ENCODE measurements at places on chromosomes 4 and X.

DNA sequence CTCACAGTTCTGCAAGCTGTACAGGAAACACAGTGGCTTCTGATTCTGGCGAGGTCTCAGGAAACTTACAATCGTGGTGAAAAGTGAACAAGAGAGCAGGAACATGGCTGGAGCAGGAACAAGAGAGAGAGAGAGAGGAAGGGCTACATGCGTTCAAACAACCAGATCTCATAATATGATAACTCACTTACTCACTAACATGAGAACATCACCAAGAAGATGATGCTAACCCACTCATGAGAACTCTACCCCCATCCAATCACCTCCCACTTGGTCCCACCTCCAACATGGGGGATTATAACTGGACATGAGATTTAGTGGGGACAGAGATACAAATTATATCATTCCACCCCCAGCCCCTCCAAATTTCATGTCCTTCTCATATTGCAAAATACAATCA is 9.8 kb upstream of the TLR1 start:
- DNase-seq: no peak

GRCh38 chr4:44756559-44756958 is 30.2 kb upstream of the GNPDA2 start:
- no peak for DNase-seq

- DNase-seq: no peak
Observed at GRCh38 chr4:48653217-48654014, 126.7 kb downstream of the FRYL start.

DNA sequence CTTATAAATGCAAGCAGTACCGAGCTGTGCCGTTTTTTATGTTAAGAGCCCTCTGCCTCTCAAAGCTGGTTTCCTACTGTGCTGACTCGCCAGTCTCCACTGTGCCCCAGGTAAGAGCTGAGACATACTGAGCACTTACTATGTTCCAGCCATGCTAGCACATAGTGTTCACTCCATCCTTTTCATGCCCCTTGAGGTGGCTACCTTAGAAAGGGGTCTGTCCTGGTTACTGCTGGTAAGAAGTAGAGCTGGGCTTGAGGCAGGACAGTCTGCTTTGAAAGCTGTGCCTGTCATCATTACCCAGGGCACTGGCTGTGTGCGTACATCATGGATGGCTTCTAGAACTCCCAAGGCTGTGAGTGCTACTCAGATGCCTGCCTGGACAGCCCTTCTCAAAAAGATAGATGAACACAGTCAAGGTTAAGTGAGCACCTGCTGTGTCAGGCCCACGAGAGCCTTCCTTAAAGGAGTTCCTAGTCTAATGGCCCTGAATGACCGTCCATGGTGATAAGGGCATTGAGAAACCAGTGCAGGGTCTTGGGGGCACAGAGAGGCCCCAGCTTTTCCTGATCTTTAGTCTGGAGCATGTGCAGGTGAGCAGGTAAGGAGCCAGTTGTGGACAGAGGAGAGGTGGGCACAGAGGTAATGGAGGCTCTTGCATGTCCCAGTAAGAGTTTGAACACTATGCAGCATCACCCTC is 1.6 kb downstream of the STK32B start:
- DNase-seq: no peak

GRCh38 chr4:31482691-31483090 is 762.5 kb downstream of the PCDH7 start:
- no peak for DNase-seq

DNA sequence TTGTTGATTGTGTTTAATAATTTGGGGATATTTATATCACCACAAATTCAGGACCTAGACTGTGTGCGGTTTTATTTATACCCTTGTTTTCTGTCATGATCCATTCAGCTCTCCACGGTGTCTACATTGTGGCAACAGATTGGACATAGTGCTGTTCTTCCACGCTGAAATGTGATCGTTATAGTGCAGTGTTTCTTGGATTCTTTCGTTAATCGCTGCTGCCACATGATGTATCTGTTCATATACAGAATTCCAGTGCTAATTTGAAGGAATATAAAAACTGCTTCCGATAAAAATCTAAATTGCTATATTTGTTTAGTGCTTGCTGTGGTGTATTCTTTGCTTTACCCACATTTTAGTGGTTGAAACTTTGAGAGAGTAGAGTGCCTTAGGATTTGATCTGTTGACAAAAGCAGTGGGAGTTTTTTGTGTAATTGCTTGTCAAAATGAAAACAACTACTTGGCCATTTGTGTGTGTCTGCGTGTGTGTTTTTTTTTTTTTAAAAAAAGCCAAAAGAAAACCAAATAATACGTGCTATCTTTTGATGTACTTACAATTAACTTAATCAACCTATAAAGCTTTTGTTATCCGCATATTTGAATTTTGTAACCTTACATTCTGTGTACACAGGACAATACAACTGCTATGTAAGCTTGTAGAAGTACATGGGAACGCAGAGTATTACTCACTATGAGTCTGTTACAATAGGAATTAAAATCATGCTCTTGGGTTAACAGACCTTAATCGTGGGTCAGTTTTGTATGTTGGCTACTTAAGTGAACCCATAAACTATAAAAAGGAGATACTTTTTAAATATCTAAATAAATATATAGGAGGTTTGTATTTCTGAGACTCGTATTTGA is 353.3 kb downstream of the ARHGAP24 start:
- no peak for DNase-seq

DNA sequence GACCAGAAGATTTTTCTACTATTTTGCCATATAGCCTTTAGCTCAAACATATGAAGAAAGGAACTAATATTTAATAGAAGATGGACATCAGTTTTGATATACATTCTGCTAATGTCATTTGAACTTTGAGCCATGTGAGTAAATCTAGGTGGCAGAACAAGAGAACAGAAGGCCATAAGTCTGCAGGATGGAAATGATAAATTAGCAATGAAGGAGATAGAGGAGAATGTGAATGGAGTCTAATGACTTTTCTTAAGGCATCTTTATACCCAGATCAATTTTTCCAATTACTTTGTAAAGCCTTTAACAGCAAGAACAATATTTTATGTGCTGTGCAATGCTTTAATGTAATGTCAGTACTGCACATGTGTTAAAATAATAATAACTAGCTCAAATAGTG is 30.1 kb upstream of the ALG13 start:
- DNase-seq: no peak

- no peak for DNase-seq
Observed at GRCh38 chr4:4948370-4948769, 70.9 kb downstream of the CYTL1 start.

DNA sequence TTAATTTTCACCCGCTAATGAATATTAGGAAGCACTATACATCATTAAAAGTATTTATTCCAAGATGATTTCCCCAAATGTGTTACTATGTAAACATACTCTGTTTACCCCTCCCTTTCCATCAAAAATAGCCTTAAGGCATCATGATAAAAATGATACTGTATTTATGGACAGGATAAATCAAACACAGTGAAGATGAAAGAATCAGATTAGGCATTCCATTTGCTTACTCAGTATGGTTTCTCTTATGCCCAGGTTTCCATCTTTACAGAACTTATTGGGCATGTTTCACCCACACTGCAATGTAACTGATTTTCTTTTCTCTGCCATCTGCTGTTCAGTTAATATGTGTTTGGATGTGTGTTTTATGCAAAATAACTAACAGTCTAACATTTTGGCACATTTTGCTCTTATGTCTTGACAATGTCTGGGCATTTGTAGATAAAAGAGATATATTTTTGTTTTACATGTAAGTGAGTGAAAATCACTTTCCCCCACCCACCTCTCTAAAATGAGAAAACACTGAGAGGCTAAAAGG is 445.2 kb downstream of the RPA4 start:
- no peak for DNase-seq

- DNase-seq: no peak
Observed at GRCh38 chrX:25029288-25029825, 13.6 kb upstream of the ARX start.

DNA sequence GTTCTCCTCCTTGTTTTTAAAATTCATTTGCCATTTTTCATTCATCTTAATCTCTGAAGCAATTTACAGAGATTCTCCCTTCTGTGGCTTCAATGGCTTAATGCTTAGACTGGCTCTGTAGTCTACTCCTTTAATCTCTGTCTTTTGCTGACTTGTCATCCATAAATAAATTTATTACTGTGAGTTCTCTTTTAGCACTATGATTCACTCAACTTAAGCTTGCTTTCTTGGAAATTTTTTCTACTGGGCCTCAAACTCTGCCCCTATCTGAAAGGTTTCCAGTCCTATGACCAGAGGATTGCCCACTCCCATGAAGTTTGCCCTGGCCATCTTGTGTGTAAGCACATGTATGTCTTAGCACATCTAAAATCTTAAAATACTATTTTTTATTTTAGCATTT is 251.1 kb downstream of the DCLK2 start:
- no peak for DNase-seq

DNA sequence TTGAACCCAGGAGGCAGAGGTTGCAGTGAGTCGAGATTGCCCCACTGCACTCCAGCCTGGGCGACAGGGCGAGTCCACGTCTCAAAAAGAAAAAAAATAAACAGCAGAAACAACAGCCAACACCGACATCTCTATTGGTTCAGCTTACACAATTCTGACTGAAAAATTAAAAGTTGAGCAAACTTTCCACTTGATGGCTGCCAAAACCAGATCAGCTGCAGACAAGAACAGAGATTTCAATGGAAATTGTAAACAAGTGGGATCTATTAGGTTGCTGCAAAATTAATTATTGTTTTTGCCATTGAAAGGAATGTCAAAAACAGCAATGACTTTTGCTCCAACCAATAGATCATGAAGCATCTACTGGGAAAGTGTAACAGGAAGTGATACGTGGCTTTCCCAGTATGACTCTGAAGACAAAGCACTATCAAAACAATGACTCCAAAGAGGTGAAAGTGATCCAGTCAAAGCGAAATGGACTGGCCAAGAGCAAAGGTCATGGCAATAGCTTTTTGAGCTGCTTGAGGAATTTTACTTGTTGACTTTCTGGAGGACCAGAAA is 26.3 kb downstream of the UPF3B start:
- DNase-seq: no peak

DNA sequence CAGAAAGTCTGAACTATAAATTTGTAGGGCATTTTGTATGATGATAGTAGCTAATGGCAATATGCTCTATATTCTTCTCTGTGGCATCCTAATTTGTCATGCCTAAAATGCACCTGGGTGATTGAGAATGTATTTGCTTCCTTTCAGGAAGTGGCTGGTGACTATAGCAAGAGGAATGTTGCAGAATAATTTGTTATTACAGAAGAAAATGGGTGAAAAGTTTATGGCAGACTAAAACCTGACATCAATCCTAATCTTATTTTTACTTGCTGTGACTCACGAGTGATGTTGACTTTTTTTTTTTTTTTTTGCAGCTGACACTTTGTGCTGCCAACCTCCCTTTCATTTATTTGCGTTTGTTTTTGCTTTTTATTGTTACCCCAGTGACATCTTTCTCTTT is 141.1 kb downstream of the MSL3 start:
- DNase-seq: no peak

GRCh38 chr4:96646146-96646545 is 806.3 kb downstream of the PDHA2 start:
- no peak for DNase-seq

GRCh38 chrX:786441-786881 is 155.9 kb downstream of the SHOX start:
- DNase-seq: no peak

- no peak for DNase-seq
Observed at GRCh38 chr4:177227636-177228035, 82.0 kb upstream of the NEIL3 start.

GRCh38 chrX:151765026-151765425 is 30.5 kb downstream of the CNGA2 start:
- DNase-seq: no peak

DNA sequence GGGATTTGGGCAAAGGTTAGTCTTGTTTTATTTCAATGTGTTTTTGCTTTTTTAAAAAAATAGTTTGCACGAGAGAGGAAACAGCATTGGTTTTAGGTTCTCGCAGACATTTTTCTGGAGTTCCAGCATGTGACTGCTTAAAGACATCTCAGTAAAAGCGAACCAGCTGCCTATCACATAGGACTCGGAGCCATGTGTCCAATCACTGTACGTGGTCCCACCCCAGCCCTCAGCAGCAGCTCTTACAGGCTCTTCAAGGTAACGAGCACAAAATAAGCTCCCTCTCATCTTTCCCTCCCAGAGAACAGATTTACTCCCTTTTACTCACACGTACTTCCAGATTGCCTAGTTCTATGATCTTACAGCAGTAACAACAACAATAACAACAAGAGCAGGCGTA is 68.7 kb downstream of the MCF2 start:
- no peak for DNase-seq

DNA sequence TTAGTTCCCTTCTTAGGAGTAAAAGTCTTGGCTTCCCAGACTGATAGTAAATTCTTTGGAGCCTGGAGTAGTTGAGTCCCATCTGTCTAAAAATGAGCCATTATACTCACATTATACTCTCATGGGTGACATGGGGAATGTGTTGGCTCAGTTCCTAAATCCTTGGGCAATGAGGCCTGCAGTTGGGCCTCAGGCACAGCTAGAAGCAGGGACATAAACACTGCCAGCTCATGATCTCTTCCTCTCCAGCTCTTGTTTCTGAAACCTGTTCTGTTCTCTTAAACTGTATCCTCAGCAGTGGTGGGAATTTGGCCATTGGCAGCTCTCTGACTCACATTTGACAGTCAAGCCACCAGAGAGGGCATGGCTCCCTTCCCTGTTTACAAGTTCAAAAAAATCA is 212.5 kb downstream of the SPATA18 start:
- no peak for DNase-seq

DNA sequence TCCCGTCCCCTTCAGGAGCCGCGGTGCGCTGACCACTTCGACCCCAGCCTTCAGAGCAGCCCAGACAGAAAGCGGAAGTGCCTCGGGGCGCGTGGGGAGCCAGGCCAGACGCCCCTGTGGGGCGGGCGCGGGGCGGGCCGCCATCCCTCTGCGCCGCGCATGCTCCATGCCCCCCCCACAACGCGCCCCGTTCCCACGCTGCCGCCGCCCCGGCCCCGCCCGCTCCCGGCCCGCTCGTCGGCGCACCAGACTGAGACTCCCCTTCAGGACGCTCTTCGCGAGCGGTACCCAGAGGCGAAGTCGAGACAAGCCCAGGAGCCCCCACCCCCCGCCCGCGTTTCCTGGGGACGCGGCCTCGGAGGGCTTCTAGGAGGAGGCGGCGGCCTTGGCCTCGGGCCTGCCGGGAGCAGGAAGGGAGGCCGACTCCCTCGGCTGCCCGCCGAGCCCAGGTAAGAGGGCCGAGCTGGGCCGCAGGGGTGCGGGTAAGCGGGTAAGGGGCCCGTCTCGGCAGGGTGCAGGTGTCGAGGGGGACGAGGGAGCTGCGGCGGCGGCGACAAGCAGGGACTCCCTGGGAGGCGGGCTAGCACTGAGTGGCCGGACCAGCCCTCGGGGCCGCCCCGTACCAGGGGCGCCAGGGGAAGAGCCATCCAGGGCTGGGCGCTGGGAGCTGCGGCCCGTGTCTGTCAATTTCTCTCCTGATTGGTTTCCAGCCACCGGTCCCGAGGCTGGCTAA is at the start of gene ZFP92:
Gene ZFP92, plus strand, starts transcription at position 218 of the 733 bp plus-strand sequence. CDS start 6,851 bp downstream, outside the sequence.
- no peak for DNase-seq
